Stimulated activated CD4-positive, alpha-beta T cell treated with anti-CD3 and anti-CD28 coated beads, Interleukin-1b, Interleukin-23, amount 100 ng/mL, for 1 hour (primary cell): ENCODE measurements at places on chromosomes 7 and 10.

DNA sequence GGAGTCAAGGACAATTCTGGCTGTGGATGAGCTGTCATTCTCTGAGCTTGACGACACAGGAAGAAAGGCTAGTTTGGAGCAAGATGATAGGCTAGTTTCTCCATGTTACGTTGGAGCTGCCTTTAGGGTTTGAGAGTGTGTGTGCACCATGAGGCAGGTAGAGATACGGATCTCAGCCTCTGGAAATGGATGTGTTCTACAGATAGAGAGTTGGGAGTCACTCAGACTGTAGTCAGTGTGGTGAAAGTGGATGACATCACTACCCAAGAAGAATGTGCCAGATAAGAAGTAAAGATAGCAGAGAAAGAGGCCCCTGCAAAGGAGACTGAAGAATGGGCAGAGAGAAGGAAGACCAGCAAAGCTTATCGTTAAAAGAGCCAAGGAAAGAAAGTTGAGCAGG lies 42.4 kb downstream of the PNLIPRP3 start:
- DNase-seq = no peak

DNA sequence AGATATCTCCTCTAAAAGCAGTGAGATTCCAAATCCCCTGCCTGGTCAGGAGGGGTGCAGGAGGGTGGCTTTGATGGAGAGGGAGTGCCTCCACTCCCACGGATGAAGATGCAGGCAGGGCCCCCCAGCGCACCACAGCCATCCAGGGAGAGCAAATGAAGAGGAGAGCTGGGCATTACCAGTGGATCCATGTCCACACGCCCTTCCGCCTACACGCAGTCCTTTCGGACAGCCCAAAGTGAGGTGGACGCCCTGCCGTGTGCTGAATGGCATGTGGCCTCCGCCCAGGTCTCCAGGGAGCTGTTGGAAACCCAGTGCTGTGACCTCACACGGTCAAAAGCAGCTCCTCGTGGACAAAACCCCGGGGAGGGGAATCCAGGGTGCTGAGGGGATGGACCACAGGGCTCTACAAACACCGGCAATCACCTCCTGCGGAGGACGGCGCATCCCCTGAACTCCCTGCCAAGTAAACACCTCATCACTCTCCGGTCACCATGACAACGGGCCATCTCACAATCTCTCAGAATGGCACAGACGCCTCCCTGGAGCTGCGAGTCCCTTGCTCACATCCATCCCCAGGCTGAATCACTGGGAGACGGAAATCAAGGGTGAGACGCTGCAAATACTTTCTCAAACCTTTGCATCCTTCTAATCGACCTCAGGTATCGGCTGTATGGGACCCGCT lies 35.0 kb upstream of the DNAAF5 start:
- DNase-seq = no peak

GRCh38 chr7:50673096-50673495 lies 107.9 kb upstream of the DDC start:
- DNase-seq = no peak

GRCh38 chr10:4382811-4383210 lies 443.2 kb upstream of the AKR1E2 start:
- no peak for DNase-seq

DNA sequence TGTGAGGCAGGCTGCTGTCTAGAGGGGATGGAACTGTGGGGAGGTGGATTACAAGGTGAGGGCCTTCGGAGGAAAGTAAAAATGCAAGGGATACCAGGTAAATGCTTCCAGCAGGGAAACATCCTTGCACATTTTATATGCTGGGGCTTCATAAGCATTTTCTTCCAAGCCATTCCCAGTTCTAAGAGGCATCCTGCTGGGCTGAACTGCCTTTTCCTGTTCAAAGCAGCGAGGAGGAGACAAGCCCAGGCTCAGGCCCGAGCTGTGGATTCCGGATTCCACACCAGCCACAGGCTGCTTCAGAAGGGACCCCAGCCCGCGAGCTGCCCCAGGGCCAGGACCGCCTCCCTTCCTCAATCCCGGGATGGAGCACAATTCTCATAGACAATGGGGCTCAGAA lies 249.7 kb downstream of the TNS3 start:
- DNase-seq = no peak

DNA sequence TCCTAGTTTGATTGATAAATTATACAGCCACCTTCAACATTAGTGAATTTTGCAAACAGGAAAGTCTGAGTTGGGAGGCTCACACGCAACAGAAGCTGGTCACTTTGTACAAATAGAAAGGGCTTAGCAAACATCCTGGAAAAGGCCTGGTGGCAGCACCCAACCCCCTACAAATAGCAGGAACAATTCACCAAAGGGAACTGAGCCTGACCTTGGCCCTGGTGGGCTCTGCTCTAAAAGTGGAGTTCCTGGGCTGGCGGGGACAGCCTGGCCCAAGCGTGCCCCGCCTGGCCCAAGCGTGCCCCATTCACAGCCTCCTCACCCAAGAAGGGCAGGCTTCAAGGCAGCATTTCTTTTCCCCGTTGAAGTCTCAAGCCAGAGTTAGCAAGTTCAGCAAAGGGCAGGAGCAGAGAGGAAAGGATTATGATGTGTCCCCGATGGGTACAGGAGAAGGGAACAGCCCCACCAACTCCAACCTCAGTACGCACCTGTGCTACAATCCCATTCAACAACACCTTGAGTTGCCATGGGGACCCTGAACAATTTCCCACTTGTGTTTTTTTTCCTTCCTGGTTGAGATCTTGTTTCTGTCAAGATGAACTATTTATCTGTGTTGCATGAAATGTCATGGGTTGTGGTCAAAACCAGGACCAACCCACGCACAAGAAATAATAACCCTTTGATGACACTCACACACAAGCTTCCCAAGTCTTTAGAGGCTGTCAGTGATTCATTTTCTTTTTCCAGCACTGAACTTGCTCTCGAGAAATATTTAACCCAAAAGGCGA lies 43.4 kb downstream of the RGS10 start:
- DNase-seq = no peak

DNA sequence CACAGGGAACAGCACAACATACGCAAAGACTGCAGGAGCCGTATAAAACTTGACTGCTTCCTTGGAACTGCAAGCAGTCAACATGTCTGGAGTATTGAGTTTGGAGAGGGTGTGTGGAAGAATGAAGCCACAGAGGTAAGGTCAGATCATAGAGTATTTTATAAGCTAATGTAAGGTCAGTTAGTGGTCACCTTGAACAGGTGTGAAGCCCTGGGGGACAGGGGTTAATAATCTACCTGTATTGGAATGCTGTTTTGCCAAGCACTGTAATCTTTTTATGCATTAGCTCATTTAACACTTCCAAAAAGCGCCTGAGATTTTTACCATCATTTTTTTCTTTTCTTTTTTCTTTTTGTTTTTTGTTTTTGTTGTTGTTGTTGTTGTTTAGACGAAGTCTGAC lies 23.1 kb downstream of the PLAU start:
- no peak for DNase-seq

- DNase-seq = no peak
Observed at GRCh38 chr10:63123727-63124362, 9.3 kb upstream of the NRBF2 start.

- DNase-seq = no peak
Observed at GRCh38 chr7:105210721-105211205, 178.0 kb downstream of the SRPK2 start.

- DNase-seq = no peak
Observed at GRCh38 chr7:139855498-139856270, 26.6 kb downstream of the TBXAS1 start.

DNA sequence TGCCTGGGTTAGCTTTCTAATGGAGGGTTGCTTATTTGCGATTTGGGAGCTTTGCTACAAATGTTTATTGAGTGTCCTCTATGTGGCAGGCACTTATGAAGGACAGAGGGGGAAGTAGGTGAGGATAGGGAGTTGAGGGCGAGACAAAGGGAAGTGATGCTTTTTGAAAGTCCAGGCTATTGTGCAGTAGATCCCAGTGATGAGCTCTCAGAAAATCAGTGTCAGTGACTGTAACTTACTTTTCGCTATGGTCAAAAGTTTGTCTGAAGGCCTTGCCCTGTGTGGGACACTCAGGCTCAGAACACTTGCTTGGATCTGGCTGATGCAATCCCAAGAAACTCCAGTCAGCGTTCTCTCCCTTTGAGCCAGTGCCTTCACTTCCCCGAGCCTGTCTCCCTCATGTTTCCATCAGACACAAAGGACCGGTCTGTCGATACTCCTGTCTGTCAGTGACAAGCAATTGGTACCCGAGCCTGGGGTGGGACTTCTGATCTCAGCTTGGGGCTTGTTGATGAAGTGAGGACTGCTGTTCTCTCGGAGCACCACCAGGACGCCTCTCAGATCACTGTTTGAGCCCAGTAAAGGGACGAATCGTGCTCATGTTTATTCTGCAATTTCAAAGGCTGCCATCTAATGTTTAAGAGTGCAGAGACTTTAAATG lies 63.1 kb upstream of the SORCS3 start:
- DNase-seq = no peak
